ENCODE measurements at places on chromosomes 7 and 10.

DNA sequence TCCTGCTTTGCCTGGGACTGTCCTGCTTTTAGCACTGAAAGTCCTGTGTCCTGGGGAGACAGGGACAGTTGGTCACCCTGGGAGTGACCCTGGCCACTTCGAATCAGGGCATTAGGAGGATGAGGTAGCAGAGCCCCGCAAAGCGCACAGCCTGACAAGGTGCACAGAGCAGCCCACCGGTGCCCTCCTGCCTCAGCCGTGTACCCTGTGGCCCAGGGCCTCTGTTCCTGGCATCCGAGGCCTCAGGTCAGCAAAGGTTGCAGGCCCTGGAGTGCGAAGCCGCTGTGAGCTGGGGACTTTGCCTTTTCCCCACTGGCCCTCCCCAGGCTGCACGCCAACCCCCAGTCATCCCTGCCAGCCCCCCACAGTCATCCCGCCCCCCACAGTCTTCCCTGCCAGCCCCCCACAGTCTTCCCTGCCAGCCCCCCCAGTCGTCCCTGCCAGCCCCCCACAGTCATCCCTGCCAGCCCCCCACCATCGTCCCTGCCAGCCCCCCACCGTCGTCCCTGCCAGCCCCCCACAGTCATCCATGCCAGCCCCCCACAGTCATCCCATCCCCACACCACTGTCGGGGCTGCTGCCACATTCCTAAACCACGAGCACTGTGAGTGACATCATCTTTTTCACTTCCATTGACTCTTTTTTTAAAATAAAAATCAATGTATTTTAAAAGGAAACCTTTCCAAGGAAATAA is 91.8 kb downstream of the RGS10 start:
- DNase-seq: no peak

- DNase-seq: no peak
Observed at GRCh38 chr10:60009710-60010383, 103.5 kb upstream of the CCDC6 start.

DNA sequence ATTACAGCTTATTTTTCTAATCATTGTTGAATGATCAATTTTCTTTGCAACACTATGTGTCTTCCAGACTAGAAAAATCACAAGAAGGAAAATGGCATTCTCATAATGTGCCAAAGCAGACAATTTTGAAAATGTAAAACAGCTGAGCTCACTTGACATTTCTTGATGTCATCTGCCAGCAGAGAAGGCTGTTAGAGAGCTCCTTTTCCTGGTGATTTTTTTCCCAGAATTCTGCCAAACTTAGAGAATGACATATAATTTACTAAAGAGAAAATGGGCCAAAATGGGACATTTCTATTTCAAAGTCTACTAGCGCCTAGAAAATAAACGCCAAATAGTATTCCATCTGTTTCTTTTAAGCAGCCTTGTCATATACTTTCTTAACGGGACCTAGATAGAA is 88.9 kb upstream of the CSTF2T start:
- no peak for DNase-seq

GRCh38 chr10:96090463-96090800 is 39.7 kb upstream of the ZNF518A start:
- DNase-seq: no peak

DNA sequence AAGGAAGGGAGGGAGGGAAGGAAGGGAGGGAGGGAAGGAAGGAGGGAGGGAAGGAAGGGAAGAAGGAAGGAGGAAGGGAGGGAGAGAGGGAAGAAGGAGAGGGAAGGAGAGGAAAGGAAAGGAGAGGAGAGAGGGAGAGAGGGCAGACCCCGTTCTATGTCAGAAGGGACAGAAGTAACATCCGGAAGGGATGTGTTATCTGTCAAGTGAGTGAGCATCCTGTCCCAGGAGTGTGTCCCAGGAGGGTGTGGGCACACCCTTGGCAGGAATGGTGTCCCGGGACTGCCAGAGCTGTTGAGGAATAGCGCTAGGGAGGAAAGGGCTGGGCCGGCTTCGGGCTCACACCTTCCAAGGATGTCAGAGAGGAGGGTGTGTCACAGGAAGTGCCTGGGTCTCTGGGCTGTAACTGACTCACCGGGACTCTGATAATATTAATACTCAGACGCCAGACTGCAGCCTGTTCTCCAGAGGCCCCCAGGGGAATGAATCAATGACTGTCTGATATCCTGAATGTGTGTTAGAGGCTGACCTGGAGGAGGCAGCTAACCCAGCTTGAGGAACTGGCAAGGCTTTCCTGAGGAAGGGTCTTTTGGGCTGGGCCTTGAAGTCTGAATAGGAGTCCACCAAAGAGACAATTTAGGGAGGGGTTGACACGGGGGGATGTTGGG is 125.6 kb upstream of the TNRC18 start:
- DNase-seq: no peak

Measured in NCI-H1092 treated with DMSO at 0.1 percent for 48 hours (cell line).